ENCODE measurements at places on chromosomes 4 and X. TPM values are rescaled to one million over a fixed set of nuclear protein-coding genes. Genes with fewer than 3 reads are reported as not detected.

IL1RAPL2 gene
- total RNA-seq, result not detected

TMPRSS11F gene
- not detected for total RNA-seq

ZXDA gene
- 3.0 TPM for total RNA-seq

CCKAR gene
- not detected for total RNA-seq

DNA sequence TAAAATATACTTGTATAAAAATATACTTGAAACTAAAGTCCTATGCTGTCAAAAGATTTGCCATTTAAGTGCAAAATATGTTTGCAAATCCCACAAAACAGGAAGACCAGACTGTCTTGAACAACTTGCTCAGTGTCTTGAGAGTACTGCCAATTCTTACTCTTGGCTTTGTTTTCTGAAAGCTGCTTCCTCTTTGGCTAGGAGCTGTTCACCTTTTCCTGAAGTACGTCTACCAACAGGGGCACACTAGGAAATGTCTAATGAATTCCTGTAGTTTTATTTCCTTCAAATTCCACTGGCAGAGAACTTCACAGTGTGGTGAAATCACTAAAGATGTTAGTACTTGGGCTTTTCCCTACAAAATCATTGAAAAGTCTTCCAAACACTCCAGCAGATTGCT, 46.4 kb upstream of the ABCG2 start:
- DNase-seq, result no peak

DNA sequence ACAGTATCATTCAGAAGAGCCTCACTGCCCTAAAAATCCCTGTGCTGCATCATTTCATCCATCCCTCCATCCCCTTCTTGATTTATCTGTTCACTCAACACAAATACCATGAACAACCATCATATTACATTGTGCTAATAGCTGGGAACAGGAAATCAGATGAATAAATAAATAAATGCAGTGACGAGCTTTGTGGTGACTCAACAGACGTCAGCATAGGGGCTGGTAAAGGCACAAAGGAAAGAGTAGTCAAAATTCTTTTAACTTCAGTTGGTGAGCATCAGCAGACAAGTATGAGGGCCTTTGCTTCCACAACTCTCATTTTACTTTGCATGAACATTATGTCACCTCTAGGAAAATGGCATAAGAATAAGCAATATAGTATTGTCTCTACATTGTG, 65.5 kb downstream of the EDNRA start:
- DNase-seq, result no peak

DNA sequence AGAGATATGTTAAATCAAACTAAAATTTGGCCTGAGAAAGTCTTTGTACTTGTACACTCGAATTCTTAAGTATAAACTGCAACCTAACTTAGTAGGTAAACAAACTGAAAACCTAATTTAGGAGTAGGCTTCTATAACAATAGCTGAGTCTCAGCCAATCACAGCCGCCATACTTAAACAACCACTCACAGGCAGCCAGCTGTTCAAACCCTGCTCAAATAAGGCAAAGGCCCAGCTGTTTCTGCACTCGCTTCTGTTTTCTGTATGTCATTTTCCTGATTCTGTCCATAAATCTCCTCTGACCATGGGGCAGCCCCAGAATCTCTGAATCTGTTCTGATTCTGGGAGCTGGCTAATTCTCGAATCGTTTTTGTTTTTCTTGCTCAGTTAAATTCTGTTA, 7.8 kb upstream of the PLS3 start:
- DNase-seq, result no peak

DNA sequence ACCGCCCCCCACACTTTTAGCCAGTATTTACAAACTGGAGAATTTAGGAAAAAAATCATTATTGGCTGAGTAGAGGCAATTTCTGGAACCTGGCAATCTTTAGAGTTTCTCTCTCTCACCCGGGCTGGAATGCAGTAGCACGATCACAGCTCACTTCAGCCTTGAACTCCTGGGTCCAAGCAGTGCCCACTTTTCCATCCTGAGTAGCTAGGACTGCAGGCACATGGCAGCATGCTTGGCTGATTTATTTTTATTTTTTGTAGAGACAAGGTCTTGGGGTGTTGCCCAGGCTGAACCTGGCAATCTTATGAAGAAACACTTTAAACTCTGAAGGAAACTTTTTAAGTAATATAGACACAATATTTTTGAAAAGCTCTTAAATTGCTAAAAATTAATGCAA, 120.1 kb downstream of the AFF1 start:
- DNase-seq, result no peak

- DNase-seq, result no peak
Observed at GRCh38 chr4:110815950-110816349, 193.1 kb upstream of the PITX2 start.

- no peak for DNase-seq
Observed at GRCh38 chrX:24380262-24381187, 20.1 kb downstream of the SUPT20HL1 start.

DNA sequence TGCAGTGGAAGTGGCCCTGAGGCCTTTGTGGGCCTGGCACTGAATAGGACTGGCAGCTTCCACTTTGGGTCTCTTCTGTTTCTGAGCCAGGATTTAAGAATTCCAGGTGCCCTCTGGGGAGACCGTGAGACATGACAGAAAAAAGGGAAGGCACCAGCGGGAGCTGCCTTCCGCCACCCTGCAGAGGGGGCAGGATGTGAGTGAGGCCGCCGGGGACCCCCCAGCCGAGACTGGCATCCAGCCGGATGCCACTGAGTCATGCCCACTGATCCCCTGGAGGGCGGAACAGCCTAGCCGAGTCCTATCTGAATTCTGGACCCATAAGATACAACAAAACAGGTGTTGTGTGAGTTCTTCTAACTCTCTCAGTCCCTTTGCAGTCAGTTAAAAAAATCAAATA, 41.3 kb downstream of the C4orf50 start:
- DNase-seq, result no peak

DNA sequence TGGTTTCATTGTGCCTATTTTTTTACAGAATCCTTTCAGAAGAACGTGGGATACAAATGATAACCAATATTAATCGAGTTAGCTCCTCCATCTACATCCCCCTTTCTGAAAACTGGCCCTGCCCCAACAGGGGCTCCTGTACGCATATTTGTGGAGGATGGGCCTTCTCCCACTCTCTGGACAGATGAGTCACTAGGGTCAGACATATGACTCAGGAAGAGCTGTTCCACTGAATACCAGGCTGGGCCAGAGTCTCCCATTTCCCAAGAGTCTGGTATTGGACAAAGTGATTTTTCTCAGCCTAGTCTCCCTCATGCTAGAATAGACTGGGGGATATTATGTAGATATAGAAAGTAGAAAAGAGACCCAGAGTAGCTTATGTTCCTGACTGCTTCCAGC, 142.4 kb downstream of the TSPAN5 start:
- DNase-seq, result no peak

DNA sequence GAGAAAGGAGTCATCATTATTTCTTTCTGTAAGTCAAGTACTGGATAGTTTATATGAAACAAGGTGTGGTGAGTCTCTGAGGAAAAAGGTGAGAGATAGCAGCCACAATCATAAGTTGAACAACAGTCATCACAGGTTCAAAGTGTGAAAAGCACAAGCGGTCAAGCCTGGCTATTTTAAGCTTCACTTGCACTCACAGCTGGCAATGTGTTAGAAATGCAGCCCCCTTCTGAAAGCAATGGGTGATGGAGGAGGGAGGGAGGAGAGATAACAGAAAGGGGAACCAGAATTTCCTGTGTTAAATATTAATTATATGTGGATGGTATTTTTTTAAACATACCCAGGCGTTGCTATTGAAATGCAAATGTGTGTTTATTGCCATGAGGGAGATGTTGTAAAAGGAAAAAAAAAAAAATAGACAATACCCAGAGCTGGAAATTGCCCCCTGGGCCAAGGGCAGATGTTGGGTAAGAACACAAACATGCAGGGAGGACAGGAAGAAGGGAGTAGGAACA, 26.9 kb upstream of the BMP3 start:
- no peak for DNase-seq

DNA sequence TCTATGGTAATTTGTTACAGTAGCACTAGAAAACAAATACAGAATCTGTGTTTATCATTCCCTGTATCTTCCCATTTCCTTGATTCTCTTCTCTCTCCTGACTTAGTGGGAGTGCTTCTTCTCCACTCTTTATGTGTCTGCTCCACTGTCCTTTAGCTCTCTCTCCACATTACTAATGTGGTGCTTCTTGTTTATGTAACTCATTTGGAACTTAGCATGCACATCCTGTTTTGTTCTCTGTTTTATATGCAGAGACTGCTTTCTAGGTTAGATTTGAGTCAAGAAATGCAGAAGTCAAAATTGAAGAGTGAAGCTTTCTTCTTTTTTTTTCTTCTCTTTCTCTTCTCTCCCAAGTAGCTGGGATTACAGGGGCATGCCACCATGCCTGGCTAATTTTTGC, 25.9 kb downstream of the ADH1A start:
- DNase-seq, result no peak

DNA sequence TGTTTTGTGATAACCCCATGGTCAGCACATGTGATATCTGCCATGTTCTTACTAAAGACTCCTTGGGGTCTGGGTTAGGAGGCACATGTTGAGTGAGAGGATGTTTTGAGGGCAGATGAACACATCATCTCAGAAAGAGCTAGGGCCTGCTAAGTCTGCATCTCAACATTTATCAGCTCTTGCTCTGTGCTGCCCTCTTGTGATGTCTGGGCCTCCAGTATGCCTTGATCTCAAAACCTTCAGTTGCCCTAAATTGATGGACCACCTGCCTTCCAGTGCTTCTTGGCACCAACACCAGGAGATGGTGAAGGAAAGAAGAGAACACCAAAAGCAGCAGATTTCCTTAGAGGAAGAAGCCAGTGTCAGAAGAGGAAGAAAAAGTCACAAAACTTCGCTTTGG, 22.5 kb downstream of the MID1 start:
- peak; percentile 5 for DNase-seq

- no peak for DNase-seq
Observed at GRCh38 chr4:128600996-128601871, 208.3 kb upstream of the JADE1 start.

DNA sequence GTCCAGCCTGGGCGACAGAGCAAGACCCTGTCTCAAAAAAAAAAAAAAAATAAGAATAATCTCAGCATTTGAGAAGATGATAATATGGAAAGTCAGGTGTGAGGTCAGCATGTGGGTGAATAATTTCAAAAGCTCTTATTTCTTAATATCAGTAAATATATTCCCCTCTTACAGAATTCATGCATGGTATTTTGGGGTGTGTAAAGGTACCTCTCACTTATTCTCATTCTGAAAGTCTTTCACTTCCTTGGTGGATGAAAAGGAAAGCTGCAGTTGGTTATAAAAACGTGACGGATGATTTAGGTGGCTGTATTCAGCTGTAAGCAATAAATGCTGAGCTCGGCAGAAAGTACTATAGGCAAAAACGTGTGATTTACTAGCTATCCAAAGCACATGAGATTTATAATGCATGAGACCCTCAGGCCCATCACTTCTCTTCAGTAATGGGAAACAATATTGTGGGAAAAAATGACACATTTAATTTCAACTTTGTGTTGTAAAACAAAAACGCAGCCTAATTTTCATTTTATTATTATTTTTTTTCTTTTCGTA, 353.2 kb upstream of the MAGEB2 start:
- DNase-seq, result no peak

- no peak for DNase-seq
Observed at GRCh38 chr4:150479657-150480056, 102.3 kb upstream of the MAB21L2 start.

DNA sequence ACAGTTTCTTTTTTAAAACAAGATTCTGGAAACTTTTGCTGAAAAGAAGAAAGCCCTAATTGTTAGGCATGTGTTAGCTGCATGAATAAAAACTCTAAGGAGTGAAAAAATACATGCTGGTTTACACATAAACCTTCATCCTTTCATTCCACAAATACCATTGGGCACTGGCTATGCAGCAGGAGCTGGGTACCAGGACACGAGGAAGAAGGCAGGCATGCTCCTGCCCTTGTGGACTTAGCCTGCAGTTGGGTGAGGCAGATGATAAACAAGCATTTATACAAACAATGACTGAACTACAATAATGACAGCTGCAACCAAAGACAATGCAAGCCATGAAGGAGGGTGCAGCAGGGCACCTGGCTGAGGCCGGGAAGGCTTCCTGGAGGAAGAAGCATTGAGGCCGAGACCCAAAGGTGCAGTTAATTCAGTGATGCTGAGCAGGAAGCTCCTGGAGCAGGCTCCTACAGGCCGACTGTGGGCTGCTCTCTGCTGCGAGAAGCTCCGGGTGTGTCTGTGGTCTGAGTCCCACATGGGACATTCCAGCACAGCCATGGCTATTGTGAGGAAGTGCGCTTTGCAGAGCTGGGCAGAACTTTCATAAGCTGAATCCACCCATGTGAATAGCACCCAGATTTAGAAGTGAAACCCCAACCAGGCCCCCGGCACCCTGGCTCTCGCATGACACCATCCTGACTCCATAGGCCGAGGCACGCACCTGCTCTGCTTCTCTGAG, 44.0 kb upstream of the MXD4 start:
- no peak for DNase-seq

- DNase-seq, result no peak
Observed at GRCh38 chrX:106178826-106179225, 10.7 kb downstream of the PWWP3B start.

DNA sequence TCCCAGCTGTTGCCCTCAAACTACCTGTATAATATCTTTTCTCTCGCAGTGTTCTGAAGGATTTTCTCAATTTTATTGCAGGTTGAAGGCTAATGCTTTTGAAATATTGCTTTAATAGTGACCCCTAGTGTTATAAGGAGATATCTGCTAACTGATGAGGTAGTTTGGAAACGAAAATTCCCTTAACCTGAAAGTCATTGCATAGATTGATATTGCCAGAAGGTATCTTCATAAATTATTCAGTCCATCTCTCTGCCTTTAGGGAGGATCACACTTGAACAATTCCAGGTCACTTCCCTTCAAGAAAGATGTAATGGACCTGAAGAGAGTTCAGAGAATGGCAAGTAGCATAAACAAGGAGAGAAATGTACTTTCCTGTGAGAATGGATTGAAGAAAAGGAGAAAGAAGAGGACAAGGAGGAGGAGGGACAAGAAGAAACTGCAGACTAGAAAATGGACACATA, 44.1 kb downstream of the TIGD4 start:
- DNase-seq, result no peak

DNA sequence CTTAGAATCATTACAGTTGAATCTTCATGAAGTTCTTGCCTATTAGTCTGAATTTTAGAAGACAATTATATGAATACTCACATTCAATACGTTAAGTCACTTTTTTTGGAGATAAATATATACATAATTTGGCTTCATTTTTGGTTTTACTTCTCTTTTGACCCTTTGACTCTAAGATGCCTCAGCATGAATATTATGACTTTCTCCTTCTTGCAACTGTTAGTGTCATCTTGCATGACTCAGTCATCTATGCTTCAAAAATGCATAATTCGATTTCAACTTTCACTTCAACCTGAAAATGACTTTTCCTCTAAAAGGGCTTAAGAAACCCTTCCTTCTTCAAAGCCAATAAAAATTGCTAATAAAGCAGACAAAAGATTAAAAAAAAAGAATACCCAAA, 1427.5 kb downstream of the ADGRL3 start:
- DNase-seq, result no peak

GRCh38 chr4:173357939-173358338, 12.8 kb upstream of the SAP30 start:
- no peak for DNase-seq
